ENCODE measurements at places on chromosomes 4 and X.
A peak's percentile ranks its signal among the peaks of the same experiment; 100 is the strongest.

DNA sequence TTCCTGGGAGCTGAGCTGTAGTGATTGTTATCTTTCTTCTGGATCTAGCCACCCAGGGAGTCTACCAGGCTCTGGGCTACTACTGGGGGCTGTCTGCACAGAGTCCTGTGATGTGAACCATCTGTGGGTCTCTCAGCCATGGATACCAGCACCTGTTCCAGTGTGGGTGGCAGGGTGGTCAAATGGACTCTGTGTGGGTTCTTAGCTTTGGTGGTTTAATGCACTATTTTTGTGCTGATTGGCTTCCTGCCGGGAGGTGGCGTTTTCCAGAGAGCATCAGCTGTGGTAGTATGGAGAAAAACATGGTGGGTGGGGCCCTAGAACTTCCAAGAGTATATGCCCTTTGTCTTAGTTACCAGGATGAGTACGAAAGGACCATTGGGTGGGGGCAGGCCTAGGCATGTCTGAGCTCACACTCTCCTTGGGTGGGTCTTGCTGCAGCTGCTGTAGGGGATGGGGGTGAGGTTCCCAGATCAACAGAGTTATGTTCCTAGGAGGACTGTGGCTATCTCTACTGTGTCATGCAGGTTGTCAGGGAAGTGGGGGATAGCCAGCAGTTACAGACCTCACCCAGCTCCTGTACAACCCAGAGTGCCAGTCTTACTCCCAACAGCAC, 264.8 kb upstream of the LDB2 start:
- DNase-seq: no peak

GRCh38 chr4:8547912-8548730, 32.1 kb upstream of the GPR78 start:
- no peak for DNase-seq

GRCh38 chr4:39096847-39097246, 34.8 kb downstream of the KLHL5 start:
- no peak for DNase-seq

DNA sequence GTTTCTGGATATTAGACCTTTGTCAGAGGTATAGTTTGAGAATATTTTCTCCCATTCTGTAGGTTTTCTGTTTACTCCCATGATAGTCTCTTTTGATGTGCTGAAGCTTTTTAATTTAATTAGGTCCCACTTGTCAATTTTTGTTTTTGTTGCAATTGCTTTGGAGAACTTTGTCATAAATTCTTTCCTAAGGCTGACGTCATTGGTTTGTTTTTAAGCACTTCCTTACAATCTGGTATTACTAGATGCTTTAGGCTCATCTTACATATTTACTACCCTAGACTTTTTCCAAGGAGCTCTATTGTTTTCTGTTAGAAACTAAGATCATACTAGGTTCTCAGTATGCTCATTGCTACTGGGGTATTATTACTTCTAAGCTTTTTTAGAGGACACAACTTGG, 806.3 kb downstream of the PDHA2 start:
- no peak for DNase-seq

DNA sequence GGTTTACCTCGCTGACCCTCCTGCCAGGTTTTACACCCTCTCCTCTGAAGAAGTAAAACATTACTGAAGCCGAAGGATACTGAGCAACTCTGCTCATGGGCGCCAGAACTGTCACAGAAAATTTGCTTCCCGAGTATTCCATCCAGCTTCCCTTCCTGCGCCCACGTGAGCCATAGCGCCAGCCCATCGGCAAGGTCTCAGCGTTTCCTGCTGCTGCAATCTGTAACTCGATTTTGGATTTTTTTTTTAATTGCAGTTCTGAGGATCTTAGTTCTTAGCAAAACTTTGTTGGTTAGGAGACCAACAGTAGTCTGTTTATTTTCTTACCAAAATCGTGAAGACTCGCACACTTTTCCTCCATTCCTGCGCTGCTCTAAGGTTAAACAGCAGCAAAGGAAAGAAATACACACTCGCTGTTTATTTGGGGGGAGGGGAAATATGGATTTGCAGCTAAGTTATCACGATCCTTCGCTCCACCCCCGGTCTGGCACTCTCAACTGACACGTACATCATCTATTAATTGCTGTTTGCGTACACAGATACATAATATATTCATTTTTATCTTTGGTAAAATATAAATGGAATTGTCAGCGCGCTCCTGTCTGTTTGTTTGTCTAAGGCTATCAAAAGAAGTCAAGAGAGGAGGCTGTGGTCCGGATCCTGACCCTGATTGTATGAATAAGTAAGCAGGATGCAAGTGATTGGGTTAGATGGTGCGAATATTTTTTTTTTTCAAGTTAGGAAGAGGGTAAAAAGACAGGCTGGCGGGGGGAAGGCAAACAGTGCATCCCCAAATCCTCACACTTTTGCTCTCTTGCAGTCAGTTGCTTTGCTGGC, at the start of gene TLL1:
TLL1 (plus strand) TSS at position 777 of the 837 bp plus-strand sequence. CDS start 668 bp downstream, outside the sequence.
- no peak for DNase-seq

- DNase-seq: no peak
These were observed 88.4 kb downstream of the FRMPD3 start for GRCh38 chrX:107537815-107538214.

DNA sequence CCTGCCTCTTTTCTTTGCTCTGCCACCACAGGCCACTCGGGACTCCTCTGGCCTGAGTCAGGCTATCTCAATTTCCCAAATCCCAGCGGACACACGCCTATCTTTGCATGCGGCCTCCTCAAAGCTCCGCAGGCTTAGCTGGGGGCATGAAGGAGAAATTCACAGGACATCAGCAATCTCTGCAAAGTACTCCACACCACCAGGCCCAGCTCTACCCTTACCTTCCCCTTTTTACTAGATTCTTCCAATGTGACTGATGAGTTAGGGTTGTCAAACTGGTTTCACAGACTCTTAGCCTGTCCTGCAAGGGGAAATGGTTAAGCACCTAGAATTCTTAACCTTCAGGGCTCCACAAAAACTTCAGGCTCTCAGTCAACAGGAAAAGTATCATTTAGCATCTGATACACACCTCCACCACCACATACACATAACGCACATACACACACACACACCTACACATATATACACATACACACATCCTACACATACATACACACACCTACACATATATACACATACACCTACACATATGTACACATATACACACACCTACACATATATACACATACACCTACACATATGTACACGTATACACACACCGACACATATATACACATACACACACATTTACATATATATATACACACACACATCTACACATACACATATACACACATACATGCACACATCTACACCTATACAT, 349.1 kb downstream of the ANK2 start:
- no peak for DNase-seq

GRCh38 chrX:124862301-124862700, 457.4 kb upstream of the TEX13C start:
- no peak for DNase-seq

- no peak for DNase-seq
These were observed 144.5 kb downstream of the SMIM20 start for GRCh38 chr4:26058537-26058936.

DNA sequence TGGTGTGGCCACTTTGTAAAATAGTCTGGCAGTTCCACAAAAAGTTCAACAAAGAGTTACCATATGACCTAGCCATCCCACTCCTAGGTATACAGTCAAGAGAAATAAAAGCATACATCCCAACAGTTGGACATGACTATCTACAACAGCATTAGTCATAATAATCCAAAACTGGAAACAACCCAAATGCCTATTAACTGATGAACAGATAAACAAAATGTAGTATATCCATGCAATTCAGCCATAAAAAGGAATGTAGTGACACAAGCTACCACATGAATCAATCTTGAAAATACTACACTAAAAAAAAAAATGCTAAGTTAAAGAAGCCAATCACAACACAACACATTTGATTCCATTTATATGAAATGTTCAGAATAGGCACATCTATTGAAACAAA, 16.1 kb downstream of the MED14 start:
- no peak for DNase-seq

DNA sequence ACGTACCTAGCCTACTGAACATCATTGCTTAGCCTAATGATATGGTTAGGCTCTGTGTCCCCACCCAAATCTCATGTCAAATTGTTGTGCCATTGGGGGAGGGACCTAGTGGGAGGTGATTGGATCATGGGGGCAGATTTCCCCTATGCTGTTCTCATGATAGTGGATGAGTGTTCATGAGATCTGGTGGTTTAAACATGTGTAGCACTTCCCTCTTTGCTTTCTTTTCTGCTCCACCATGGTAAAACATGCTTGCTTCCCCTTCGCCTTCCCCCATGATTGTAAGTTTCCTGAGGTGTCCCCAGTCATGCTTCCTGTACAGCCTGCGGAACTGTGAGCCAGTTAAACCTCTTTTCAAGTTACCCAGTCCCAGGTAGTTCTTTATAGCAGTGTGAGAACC, 102.6 kb downstream of the RAPGEF2 start:
- DNase-seq: no peak

DNA sequence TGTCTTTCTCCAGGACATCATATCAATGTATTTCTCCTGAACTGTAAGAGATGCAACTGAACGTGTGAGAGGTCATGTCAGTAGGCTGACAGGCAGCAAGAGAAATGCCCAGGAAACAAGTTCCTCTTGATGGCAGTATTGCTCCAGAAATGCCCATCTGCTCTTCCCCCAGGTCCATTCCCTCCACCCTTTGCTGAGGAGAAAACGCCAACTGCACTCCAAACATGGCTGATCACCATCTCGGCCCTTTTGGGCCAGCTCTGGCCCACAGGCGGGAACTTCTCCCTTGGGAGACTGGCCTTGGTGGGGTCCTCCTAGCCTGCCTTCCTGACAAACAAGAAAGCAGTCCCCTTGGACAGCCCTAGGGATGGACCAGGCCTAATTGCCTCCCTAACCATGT, 276.5 kb upstream of the AGTR2 start:
- DNase-seq: peak; percentile 48

- DNase-seq: no peak
These were observed 368.1 kb downstream of the UNC5C start for GRCh38 chr4:95180531-95181242.

- no peak for DNase-seq
These were observed 69.9 kb downstream of the COX7B2 start for GRCh38 chr4:46839128-46839527.

Data from hepatic stellate cell (primary cell).